ENCODE measurements at places on chromosomes 6 and 20.

GRCh38 chr6:73515204-73515655 is 5.6 kb downstream of the EEF1A1 start:
- DNase-seq, result peak; percentile 85

DNA sequence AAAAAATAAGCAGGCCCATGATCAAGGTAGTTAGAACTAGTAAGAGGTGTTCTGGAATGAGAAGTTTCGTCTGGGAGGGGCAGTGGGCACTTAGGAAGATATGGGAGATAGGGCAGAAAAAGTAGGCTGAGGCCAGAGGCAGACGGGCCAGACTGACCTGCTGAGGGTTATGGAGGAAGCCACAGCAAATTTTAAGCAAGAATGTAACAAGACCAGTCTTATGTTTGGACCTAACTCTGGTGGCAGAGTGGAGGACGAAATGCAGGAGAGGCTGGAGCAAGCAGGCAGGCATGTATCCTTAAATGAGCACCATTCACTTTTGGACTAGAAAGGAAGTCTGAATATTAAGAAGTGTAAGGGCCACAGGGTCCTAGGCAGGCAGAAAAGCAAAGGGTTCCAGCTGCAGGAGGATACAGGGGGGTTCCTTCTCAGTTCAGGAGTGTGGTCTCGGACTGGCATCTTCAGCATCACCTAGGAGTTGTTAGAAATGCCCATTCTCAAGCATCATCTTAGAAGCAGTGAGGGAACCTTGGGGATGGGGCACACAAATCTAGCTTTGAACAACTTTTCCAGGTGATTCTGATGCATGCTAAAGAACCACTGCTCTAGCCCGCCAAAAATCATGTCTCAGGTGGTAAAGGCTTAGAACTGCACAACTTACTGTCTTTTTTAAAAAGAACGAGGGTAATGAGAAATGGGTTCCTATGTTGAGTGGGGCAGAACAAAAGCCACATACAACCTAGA is 1.7 kb upstream of the DSTN start:
- DNase-seq, result peak; percentile 45

DNA sequence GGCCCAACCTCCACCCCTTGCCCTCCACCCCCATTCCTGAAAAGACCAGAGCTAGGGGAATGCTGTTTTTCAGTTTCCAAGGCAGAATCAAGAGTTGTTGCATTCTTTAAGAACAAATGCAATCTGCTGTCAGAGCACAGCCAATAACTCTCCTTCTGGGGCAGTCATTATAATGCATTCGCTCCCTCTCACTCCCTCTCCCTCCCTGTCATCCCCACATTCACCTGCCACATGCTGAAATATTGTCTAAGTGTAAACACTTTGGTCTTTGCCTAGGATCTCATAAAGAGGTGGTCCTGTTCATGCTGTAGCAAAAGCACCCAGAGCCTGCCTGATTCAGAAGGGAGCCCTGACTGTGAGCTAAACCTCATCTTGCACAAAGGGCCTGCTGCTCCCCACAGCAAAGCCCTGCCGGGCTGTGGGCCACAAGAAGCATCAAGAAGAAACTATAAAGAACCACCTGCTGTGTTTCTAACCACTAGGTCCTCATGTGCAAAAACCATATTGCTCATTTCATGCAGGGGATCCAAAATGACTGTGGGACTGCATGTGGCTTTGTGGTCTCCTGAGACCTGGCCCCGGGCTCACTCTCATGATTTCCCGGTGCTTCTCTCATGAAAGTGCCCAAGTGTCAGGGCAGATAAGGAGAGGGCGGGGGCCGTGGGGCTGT is 85.6 kb downstream of the GPR6 start:
- DNase-seq, result no peak

DNA sequence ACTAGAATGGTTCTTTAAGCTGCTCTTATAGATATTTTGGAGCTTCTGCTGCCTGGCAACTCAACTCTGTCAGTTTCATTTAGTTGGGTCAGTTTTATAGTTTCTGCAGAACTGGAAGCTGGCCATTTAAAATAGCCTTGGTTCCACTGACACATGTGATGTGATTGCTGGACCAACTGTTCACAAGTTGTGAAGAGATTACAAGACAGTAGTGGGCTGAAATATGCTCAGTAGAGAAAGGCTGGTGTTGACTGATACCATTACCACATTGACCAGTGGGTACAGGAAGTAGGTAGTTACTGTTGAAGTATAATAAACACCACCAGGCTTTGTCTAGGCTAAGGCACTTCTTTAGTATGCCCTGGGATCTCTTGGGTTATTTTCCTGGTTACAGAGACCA is 39.0 kb downstream of the BCKDHB start:
- DNase-seq, result no peak

DNA sequence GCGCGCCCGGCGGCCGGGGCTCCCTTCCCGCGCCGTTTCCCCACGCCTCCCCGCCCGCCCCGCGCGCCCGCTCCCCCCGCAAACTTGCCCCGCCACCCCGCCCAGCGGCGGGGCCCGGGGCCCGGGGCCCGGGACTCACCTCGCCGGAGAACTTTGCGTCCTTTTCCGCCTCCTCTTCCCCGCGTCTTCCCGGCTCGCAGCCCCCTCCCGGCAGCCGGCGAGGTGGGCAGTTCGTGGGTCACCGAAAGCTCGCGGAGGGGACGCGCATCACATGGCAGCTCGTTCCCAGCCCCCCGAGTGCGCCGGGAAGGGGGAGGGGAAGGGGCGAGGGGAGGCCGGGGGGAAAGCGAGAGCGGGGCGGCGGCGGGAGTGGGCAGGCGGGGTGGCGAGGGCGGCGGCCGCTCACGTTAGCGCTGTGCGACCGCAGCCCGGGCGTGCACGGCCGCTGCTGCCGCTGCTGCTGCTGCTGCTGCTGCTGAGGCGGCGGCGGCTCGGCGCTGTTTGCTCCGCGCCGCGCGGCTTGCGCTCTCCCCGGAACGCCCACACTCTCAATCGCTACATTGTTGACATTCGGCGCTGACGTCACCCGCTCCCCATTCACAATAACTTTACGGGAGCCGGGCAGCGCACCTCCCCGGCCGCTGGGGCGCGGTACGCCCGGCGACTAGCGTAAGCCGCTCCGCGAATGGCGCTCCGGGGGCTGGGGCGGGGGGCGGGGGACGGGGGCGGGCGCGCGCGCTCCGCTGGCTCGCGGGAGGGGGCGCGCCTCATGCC is at the start of gene BACH2:
Gene BACH2 (minus strand): TSS at position 503 of the 774 bp plus-strand sequence. CDS start 287,999 bp downstream, outside the sequence.
- DNase-seq, result peak; percentile 93
